ENCODE measurements at places on chromosomes 6 and 20. TPM values are rescaled to one million over a fixed set of nuclear protein-coding genes. Genes with fewer than 3 reads are reported as not detected.

GRCh38 chr6:113763311-113763766, 93.8 kb upstream of the MARCKS start:
- DNase-seq: no peak

GRCh38 chr6:167030222-167031072, 31.2 kb downstream of the CEP43 start:
- DNase-seq: no peak

Gene TCF15
- total RNA-seq: not detected

Gene ACTL10
- 0.49 TPM for total RNA-seq

- DNase-seq: no peak
Observed at GRCh38 chr6:125481056-125481455, 179.3 kb upstream of the HDDC2 start.

DNA sequence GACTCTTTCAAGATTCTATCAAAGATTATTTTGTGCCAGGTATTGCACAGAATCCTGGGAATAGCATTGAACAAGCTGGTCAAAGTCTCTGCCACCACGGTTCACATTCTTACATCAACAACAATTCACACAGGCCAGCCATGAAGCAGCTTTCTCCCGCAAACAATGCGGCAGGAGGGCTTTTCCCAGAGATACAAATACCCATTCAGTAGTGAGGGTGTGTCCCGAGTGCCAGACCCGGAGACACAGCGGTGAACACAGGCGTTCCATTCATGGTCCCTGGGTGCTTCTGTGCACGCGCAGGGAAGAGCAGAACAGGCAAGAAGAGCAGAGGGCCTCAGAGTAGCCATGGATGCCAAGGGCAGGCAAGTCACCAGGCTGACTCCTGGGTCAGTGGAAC, 83.3 kb upstream of the PDE10A start:
- peak; percentile 34 for DNase-seq

Gene MYB
- total RNA-seq: 0.12 TPM

- DNase-seq: peak; percentile 37
Observed at GRCh38 chr6:26155061-26155930, 68.1 kb downstream of the HFE start.

DNA sequence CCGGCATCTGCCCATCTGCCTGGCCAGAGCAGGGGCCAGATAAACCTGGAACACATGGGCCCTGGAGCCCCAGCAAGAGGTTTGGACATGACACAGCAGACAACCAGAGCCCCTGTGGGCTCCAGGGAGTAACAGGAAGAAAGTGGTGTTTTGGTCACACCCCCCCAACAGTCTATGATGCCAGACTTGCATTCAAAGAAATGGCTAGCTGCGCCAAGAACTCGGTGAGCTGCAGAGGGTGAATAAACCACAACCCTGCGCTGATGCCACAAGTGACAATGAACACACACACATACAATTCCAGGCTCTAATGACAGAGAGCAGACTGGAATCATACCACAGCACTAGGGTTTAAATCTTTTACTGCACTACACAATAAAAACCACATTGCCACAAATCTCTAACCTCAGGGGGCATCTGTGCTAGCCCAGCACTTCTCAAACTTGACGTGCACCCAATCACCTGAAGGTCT, 34.0 kb downstream of the TRERF1 start:
- DNase-seq: peak; percentile 87

Data from RPMI7951 (cell line).